ENCODE measurements at places on chromosomes 1 and 21.

GRCh38 chr1:111769517-111770146 lies 13.9 kb downstream of the DDX20 start:
- peak; percentile 62 for DNase-seq

- DNase-seq, result no peak
Measured at GRCh38 chr21:28418726-28419514, 573.8 kb downstream of the LTN1 start.

GRCh38 chr1:12745992-12746323 lies at the start of gene CFAP107:
Gene CFAP107 (plus strand): TSS chr1:12746200. CDS start chr1:12746431, 231 bp downstream.
- no peak for DNase-seq

DNA sequence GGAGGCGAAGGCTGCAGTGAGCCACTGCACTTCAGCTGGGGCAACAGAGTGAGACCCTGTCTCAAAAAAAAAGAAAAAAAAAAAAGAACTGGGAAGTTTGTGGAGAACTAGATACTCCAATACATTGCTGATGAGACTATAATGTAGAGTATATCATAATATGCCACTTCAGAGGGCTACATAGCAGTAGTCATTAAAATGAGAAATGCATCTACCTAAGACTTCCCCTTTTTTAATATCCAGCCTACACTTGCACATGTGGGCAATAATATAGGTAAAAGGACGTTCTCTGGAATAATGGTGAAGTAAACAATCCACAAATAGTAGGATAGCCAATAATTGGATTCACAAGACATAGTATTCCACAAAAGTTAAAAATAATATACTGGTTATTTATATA lies 311.0 kb downstream of the HLX start:
- no peak for DNase-seq

DNA sequence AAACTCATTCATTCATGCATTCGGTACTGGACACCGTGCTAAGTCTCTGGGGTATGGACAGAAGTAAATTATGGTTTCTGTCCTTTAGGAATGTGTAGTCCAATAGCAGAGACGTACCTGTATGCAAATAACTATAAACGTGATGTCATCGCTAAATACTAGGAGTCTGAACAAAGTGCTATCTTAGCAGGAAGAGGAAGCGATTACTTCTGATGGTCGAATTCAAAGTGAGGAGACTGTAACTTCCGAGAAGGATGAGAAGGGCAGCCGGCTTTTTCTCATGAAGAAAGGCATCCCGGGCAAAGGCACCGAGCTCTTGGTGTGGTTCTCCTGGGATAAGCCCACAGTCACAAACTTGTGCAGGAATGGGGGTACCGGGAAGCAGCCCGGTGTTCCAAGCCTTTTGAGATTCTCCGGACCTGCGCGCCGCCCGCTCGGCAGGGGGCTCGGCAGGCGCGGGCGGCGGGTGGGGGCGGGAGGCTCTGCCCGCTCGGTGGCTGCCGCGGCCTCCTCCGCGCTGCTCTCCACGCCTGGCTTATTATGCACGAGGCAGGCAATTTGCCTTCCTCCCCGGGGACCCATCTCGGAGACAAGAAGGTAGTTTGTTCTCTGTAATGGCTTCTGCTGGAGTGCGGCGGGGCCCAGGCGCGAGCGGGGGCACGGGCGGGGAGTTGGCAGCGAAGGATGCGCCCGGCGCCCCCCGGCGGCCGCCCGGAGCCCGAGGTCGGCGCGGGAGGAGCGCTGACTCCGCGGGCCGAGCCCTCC lies 67.5 kb upstream of the CD1D start:
- DNase-seq, result peak; percentile 78

- no peak for DNase-seq
Measured at GRCh38 chr21:40631211-40631610, 215.7 kb downstream of the DSCAM start.

GRCh38 chr1:231629132-231629531 lies 2.5 kb downstream of the DISC1 start:
- no peak for DNase-seq

DNA sequence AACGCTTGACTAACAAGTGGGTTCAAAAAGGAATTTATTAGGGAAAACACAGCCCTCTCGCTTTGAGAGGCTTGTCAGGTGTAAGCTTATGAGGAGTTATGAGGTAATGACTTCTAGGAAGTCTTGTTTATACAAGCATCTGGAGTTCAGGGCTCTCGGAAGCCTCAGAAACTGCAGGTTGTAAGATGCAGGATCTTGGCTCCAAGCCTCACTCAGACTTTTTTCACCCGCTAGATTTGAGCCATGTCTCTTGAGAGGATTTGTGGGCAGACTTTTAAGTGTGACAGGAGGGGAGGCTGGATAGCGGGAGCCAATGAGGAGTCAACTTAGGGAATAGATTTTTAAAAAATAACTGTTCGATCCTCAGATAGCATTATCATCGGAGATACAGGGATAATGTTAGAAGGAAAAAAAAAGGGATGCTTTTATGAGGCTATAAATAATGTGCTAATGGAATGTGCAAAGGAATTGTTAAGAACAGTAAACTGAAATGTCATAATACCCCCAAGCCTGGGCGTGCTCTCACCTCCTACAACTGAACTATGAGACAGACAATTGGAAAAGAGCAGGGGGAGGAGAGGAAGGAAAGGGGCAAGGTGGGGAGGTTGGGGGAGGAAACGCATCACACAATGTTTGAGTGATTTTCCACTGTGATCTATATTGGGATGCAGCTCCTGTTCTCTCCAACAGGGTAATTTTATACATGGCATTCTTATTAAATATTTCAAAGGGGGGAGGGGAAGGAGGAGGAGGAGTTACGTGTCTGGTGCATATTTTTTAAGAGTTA lies 107.4 kb upstream of the ESRRG start:
- no peak for DNase-seq

Data from HEK293T (cell line).